KBM-7 (cell line): ENCODE measurements at places on chromosomes 3 and 15.

- DNase-seq, result no peak
Measured at GRCh38 chr15:79371591-79371990, 60.5 kb upstream of the MINAR1 start.

- no peak for DNase-seq
Measured at GRCh38 chr3:159795042-159795441, 193.6 kb upstream of the IL12A start.

DNA sequence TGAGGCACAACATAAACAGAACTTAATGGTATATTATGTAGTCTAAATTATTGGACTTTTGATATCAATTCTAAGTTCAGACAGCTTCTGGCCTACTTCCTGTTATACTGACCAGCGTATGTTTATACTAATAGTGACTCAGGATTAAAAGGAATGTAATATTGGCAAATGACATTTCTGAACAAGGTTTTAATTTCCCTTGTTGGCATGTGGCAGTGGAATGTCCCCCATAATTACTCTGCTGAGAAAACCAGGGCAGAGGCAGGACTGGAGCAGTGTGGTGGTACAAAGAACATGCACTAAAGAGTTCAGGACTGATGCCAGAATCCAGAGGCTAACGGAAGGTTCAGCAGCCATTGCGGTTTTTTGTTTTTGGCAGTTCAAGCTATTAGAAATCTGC lies 184.0 kb downstream of the KCNAB1 start:
- DNase-seq, result no peak

GRCh38 chr3:14452740-14453710 lies 50.6 kb downstream of the SLC6A6 start:
- no peak for DNase-seq

GRCh38 chr15:98648654-98649471 lies 524 bp downstream of the IGF1R start:
- peak; percentile 59 for DNase-seq

- DNase-seq, result no peak
Measured at GRCh38 chr3:26840272-26840870, 217.8 kb downstream of the LRRC3B start.

GRCh38 chr15:75367006-75367405 lies 1.4 kb downstream of the MAN2C1 start:
- no peak for DNase-seq

- DNase-seq, result no peak
Measured at GRCh38 chr15:35150361-35150760, 65.3 kb upstream of the NANOGP8 start.

DNA sequence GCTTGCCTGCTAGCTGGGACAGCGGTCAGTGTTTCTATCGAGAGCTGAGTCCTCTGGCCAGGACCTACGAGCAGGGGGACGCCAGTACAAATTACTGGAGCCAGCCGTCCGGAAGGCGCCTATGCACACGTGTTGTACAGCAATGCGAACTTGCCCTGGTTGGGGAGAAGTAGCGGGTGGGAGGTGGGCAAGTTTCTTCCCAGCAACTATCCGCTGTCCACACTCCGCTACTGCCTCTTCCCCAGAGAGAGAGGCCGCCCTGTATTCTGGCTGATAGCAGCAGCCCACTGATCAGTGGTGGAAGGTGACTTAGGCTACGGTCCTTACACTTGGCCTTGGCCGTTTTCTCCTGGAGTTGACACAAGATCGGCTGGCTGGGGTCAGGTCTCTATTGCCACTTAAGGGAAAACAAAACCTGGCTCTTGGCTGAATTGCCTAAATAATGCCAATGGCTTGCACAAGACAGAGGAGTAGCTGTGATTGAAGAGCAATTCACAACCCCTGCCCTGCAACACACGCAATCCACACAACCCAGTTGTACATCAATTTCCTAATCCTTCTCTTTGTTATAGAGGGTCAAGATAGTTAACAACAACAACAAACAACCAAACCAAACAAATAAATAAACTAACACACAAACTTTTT lies 12.8 kb upstream of the SHC4 start:
- no peak for DNase-seq

DNA sequence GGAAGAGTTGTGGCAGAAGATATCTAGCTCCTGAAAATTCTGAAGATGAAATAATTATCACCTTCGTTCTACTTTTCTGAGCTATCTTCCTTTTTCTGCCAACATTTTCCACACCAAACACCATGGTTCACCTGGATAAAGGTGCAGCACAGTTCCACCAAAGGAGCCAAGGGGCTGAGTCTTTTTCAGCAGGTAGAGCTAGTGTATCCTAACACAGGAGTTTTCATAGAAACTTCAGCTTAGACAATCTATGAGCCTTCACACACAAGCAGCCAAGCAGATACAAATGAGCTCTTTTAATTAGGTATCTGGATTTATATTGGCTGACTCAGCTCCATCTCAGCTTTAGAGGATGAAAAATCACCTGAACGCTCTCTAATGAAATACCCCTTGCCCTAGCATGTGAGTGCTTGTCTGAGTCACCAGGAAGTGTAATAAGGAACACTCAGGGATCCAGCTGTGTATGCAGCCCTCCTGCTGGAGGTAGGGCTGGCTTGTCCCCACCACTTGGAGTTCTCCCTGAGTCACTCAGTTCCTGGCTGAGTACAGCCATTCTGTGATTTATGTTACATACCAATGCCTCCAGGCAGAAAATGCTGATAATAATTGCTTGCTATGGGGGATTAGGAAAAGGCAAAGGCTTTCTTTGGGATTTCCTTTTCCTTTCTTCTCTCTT lies 385.7 kb downstream of the LSAMP start:
- DNase-seq, result no peak

- no peak for DNase-seq
Measured at GRCh38 chr3:125402639-125403038, 27.5 kb upstream of the ZNF148 start.

DNA sequence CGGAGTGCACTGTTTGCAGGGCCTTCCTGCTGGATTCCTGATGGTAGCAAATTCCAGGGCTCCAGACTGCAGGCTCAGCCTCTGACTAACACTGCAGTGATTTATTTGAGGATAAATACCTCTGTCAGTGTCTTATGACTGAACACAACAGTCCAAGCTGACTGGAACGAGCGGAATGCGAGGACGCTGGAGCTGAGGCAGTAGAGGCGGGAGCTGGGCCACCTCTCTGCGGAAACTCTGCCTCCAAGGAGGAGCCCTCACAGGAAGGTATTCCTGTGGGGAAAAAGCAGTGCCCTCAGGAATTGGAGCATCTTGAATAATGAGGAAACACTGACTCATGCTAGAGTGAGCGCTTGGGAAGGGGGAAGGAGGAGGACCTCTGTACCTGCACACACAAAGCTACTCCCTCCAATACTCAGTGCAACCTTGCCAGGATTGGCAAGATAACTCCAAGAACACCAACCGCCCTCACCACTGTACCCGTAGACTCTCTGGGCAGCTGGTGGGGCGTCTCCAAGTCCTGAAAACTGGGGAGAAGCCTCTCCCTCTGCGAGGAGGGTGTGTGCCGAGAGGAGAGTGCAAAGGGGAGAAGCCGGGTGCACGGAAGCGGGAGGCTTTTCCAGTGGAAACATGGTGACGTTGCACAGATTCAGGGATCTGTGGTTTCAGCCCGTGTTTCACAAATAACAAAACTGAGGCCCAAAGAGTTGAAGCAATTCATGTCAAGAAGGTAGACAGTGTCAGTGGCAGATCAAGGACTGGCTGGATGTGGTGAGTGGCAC lies 43.0 kb downstream of the VGLL4 start:
- DNase-seq, result no peak

GRCh38 chr3:88147261-88147660 lies 2.5 kb upstream of the C3orf38 start:
- DNase-seq, result peak; percentile 12

- no peak for DNase-seq
Measured at GRCh38 chr15:40344217-40344616, 3.5 kb upstream of the CCDC9B start.

DNA sequence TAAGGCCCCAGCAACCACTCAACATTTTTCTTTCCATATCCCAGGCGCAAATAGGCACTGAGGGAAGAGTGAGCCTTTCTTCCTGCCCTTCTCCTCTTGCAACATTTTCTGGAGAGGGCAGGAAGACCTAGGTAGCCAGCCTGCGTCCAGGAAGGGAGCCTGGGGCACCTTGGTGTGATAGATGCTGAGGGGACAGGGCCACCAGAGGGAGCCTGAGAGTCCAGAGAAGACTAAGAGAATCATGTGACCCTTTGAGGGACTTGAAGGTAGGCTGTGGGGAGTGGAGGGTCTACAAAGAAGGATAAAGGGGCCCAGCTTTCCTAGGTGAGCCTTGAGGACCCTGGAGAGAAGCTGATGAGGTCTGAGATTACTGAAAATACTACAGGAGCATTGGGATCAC lies 346.6 kb downstream of the CNTN6 start:
- DNase-seq, result peak; percentile 16

GRCh38 chr15:40957581-40958051 lies 4.3 kb downstream of the CHAC1 start:
- DNase-seq, result no peak

DNA sequence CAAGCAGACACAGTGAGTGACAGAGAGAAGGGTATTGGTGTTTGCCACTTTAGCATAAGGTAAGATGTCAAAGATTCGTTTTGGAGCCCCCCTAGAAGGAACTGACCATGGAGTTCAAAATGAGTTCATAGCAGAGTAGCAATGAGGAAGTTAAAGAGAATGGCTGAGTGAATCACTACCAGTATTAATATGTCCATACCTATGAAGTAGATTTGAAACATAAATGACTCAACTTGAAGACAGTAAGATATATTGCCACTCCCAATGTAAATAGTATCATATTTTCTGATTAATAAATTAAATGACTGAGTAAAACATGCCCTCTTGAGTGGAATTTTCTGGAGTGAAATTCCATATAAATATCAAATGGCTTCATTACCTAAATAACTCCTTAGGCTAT lies 675.1 kb downstream of the NLGN1 start:
- no peak for DNase-seq

DNA sequence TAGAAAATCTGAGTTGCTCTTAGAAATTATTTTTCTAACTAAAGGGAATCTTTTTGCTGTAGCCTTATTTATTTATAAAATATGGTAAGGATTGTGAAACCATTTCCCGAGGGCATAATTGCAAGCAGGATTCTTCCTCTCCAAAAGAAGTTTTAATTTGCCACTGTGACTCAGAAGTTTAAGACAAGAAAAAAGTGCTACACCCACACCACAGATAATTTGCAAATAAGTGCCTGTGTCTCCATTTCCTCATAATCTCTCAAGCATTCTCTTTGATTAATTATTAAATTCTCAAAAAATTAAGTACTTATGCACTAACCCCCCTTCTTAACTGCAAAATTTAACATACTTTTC lies 43.6 kb downstream of the RASA2 start:
- peak; percentile 32 for DNase-seq

GRCh38 chr3:193998123-193998448 lies 137.9 kb upstream of the HES1 start:
- no peak for DNase-seq

DNA sequence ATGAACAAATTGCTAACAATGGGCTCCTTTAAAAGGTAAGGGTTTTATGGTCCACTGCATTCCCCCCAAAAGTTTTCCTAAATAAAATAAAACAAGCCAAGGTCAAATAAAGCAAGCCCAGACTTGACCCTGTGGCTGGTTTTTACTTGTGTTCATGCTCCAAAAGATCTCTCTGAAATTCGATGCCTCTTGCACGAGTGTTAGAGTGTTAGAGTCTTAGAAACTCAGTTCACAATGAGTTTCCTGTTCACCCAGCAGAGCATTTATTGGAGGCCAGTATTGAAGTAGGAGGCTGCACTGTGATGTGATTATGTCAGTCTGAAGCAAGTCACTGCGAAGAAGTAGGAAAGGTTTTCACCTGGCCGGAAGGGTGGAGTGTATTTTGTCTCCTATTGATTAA lies 59.9 kb upstream of the LRTM1 start:
- no peak for DNase-seq

GRCh38 chr3:14852058-14852594 lies 33.4 kb downstream of the FGD5 start:
- no peak for DNase-seq

GRCh38 chr15:75307778-75308390 lies 25.2 kb downstream of the GOLGA6D start:
- peak; percentile 84 for DNase-seq

DNA sequence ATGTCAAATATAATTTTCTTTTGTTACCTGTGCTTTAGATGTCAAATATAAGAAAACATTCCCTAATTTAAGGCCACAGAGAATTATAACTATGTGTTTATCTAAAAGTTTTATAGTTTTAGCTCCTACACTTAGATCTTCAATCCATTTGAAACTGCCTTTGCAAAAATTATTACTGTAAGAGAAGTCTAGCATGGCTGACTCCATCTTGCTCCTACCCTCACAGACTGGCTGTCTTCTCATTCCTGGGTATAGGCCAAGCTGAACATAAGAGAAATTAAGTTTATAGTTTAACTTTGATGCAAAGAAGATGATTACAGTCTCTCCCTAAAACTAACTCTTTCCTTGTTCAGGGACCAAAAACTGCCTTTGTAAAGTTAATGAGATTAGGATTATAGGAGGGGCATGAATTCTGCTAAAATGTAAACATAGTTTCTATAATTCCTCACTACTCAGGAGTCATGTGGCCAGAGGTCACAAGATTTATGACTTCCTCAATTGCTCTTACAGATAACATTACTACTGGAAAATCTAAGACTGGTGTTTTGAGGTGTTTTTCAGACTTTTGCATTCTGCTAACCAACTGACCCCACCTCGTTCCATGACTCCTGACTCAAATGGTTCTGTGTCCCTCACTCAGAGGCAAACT lies 184.0 kb downstream of the BCHE start:
- peak; percentile 2 for DNase-seq

- DNase-seq, result no peak
Measured at GRCh38 chr3:159882790-159883779, 105.5 kb upstream of the IL12A start.

DNA sequence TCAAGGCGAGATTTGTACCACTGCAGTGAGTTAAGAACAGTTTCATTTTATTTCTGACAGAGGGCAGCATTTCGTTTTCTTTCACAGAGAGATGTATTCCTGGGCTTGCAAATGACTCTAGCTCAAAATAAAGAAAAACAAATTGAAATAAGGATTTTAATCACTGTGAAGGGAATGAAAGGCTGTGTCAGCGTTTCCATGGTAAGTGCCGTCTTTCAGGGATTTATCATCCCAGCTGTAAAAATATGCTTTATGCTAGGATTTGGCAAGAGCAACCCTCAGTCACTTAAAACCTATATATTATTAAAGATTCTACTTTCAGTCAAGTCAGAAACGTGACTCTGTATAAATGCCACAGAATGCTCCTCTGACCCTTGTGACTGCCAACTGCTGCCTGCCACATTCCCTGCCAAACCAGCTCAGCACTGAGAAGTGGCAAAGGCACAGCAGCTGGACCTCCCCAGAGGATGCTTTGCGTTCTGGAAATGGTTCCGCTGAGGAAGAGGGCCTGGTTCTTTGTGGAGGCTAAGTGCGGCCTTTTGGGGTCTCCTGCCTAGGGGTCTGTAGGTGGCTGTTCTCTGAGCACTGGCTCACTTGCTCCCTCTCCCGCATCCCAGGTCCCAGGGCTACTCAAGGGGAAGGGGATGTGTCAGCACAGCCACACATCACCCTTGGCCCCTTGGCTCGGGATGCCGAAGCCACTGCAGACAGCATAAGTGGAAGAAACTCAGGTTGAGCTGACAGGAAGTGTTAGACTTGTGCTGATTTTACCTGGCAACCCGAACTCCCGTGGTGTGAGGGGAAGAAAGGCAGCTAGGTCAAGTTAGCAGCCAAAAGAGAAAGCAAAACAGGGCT lies 56.6 kb upstream of the POMGNT2 start:
- peak; percentile 62 for DNase-seq

GRCh38 chr3:142501004-142501926 lies 53.4 kb upstream of the XRN1 start:
- DNase-seq, result no peak

- peak; percentile 64 for DNase-seq
Measured at GRCh38 chr3:45567730-45568172, 26.8 kb upstream of the LIMD1 start.
